SK-N-DZ (cell line): ENCODE measurements at places on chromosomes 5 and 9.

GRCh38 chr9:134631881-134632280 lies 9.7 kb upstream of the COL5A1 start:
- DNase-seq, result no peak

DNA sequence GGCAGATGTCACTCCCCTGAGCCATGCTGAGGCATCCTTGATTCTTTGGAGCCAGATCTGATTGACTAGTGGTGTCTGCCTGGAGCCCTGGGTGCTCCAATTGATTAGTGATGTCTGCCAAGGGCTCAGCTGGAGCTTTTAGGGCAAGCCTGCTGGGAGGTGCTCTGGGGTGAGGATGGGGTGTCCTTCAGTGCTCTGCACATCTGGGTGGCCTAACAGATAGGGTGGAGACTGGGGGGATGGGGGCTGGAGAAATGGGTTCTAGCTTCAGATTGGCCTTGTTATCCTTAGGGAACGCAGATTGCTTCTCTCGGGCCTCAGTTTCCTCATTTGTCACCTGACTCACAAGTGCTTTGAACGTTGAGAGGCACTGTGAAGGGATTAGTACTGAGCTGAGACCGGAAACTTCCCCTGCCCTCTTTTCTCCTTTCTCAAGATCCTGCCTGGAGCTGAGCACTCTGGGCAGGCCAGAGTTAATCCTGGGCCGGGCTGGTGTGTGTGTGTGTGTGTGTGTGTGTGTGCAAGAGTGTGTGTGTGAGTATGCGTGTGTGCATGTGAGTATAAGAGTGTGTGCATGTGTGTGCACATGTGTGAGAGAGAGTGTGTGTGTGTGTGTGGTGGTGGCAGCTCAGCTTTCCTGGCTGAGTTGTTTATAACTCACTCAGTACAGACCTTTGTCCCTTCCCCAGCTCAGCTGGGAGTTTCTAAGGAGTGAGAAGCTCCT lies 5.6 kb upstream of the IER5L start:
- DNase-seq, result peak; percentile 40

GRCh38 chr9:3989915-3990314 lies 310.0 kb downstream of the GLIS3 start:
- DNase-seq, result no peak

DNA sequence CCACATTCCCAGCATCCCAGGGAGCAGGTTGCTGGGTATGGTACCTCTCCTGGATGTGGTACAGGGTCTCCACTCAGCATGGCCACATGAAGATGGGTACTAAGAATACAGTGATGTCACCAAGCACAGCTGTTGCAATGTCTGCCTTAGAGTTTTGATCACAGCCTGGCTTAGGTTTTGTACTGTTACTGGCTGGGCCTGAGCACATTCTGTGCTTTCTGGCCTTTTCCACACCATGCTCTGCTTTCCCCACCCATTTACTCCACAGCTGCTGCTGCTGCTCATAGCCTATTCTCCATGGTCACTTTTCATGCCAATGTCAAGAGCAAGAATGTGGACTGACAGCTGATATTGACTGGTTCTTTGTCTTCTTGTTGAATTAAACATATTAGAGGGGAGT lies 481.9 kb downstream of the ARHGEF28 start:
- no peak for DNase-seq

GRCh38 chr5:98975682-98976407 lies 47.0 kb upstream of the CHD1 start:
- no peak for DNase-seq

GRCh38 chr5:108379722-108380530 lies 2.0 kb downstream of the FBXL17 start:
- no peak for DNase-seq

GRCh38 chr9:31140316-31140715 lies 1244.1 kb upstream of the ACO1 start:
- DNase-seq, result peak; percentile 8

- no peak for DNase-seq
Measured at GRCh38 chr5:61732369-61732768, 400.3 kb downstream of the ZSWIM6 start.

DNA sequence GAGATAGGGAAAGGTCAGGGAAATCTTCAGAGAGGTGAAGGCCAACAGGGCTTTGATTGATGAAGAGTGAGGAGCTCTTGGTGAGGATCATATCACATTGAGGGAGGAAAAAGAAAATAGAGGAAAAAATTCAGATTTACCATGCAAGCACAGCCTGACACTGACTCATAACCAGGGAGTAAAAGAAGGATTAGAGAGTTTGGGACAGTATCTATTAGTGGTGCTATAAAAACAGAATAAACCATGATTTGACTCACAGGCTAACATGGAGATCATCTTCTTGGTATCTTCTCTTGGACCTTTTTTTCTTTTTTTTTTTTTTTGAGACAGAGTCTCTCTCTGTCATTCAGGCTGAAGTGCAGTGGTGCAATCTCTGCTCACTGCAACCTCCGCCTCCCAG lies 44.4 kb downstream of the MUSK start:
- no peak for DNase-seq

GRCh38 chr9:35051069-35051967 lies 21.1 kb downstream of the VCP start:
- DNase-seq, result peak; percentile 53

DNA sequence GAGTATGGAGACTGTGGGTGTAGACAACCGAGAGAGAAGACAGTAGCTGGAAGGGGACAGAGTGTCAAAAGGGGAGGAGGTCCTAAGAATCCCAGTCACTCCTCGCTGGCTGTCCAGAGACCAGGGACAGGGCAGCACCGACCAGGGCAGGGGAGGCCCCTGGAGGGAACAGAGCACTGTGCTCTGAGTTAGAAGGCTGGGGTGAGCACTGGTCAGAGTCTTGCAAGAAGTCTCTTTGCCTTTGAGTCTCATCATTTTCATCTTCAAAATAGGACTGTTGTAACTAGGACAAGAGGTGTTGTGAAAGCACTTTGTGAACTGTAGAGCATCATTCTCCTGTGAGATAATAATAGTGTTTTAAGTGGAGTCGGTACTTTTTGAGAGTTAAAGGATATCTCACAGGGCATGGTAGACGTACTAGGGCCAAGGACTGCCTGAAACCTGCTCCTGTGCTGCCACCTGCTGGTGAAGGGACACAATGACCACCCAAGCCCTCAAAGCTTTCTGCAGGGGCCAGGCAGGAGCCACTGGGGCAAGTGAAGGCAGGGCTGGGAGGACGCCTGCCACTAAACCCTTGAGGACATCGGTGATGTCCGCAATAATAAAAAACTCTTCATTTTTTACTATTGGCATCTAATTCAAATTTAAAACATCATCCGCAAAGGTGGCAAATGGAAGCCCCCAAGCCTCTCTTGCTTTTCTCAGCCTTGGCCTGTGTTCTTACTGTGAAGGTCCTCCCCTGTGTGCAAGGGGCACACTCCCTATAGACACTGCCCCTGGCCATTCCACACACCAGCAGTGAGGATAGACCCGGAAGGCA lies 28.2 kb downstream of the SLC6A7 start:
- DNase-seq, result peak; percentile 76

GRCh38 chr5:173720953-173721600 lies 104.6 kb upstream of the BOD1 start:
- no peak for DNase-seq

- DNase-seq, result no peak
Measured at GRCh38 chr9:132125944-132126679, 35.7 kb upstream of the NTNG2 start.

DNA sequence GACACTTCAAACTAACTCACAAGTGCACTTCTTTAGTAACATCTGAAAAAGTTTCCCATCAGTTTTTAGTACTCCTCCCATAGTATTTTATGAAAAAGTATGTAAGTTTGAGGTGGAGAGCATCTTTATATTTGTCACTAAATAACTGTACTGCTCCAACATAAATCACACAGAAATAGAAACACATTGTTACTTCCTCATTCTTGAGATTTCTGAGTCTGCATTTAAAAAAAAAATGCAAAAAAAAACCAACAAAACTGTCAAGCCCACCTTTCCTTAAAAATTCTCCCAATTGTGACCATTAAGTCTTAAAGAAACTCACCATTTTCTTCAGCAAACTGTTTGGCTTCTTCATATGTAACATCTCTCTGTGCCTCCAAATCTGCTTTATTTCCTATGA lies 18.7 kb downstream of the RAB14 start:
- DNase-seq, result no peak

- DNase-seq, result no peak
Measured at GRCh38 chr9:130782886-130783530, 52.0 kb upstream of the ABL1 start.

- peak; percentile 40 for DNase-seq
Measured at GRCh38 chr9:103397868-103398600, 402.9 kb downstream of the CYLC2 start.

DNA sequence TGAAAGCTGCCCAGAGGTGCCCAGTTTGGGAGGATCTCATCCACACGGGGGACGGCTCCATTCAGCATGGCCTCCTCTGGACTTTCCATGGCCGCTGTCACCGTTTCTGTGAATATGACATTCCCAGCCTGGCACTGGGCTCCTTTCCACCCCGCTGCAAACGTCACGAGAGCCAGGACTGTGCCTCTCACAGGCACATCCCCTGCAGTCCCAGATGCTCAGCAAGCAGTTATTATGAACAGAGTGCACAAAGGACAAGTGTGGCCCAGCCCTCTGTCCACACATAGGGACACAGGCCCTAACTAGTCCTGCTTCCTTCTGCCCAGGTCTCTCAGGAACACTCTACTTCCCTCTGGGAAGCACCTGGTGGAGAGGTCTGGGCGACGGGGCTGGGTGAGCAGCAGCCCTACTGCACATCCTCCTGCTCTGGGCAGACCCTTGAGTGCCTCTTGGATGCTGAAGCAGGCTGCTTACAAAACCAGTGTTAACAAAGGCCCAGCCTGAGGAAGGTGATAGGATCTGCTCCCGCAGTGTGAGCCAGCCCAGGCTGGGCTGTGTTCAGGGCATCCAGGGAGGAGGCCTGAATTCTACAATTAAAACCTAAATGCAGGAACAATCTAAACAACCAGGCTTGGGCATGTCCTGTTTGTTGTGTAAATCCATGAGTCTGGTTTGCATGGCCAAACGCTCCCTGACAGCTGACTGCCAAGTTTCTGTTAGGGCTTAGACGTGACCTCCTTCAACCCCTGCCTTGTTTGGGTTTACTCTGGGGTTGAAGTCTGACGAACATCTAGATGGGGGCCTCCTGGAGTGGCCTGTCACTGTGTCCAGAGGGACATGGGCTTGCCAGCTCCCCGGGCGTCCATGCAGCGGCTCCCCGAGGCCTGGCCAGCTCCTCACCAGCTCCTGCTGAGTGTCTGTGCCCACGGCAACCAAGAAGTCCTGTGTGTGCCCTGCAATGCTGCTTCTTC lies 269.8 kb downstream of the GADD45G start:
- DNase-seq, result no peak

DNA sequence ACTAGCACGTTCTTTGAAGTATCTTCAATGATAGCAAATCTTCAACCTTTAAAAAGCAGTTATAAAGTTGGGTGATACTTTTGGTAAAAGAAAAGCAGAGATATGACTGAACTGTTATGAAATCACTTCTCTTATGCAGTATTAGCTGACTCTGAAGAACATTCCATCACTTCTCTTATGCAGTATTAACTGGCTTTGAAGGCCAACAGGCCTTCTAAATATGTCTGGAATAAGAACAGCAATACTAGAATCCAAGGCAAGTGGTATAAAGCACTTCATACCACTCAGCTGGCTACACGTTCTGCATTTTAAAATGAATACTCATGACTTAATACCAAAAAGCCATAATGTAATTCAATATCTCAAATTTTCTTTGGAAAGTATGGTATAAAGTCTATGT lies 17.3 kb downstream of the SKIC3 start:
- DNase-seq, result no peak

- no peak for DNase-seq
Measured at GRCh38 chr9:135826188-135826545, 81.2 kb downstream of the CAMSAP1 start.

GRCh38 chr5:67244345-67244793 lies 47.8 kb upstream of the CD180 start:
- DNase-seq, result no peak

GRCh38 chr5:30764704-30765103 lies 428.8 kb upstream of the CDH6 start:
- DNase-seq, result no peak

- DNase-seq, result no peak
Measured at GRCh38 chr5:151885138-151885908, 39.3 kb downstream of the GLRA1 start.

DNA sequence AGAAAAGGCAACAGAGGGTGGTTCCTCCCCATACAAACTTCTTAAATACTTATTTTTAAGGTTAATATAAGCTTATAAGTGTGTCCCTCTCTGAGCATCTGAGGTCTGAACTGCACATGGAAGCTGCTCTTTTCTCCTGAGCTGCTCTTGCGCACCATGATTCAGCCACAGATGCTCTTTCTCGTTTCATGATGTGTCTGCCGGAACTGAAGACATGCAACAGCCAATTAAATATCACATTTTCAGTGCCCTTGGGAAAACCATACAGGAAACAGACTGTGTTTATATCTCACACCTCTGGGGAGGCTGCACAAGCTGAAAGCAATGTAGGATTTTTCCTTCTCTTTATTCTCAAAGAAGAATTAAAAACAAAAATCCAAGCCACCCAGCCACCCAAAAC lies 96.8 kb upstream of the NREP start:
- no peak for DNase-seq

DNA sequence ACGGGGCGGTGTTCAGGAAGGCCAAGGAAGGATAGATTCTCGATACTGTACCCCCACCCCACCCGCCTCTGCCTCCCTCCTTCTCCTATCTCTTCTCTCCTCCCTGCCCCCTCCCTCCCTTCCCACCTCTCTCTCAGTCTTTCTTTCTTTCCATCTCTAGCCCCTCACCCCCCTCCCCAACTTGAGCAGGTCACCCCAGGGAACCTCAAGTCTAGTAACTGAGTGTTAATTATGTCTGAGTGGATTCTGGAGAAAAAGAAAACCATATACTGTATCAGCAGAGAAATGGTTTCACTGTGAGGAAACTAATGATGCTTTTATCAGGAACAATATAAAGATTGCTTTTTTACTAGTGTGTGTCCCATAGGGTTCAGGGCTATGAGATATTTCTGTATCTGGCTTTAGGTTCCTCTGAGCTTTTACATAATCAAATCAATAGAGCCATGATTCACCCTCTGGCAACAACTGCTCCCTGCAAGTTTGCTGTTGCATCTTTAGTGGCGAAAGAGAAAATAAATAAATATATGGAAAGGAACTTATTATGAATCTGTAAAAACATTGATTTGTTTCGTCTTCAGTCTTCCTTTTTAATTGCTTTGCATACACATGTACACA lies 639.7 kb downstream of the CCDC171 start:
- no peak for DNase-seq

- DNase-seq, result no peak
Measured at GRCh38 chr5:96928931-96929708, 6.8 kb upstream of the LNPEP start.
